ENCODE measurements at places on chromosomes 1 and 21.

GRCh38 chr1:55931081-55931940 is 648.1 kb downstream of the PLPP3 start:
- no peak for DNase-seq

DNA sequence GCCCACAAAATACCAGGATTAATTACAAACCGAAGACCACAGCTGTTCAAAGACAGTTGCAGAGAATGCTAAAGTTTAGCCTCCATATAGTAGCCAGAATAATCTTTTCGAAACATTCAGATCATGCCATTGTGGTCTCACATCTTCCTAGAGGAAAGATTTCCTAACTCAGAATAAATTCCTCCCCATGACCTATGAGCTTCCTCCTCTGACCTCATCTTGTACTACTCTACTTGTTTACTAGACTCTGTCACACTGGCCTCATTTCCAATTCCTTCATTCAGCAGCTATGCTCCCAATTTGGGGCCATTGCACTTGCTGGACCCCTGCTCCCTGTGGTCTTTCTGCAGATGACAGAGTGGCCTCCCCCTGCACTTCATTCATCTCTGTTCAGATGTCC is 71.8 kb upstream of the LRRC53 start:
- DNase-seq = no peak

DNA sequence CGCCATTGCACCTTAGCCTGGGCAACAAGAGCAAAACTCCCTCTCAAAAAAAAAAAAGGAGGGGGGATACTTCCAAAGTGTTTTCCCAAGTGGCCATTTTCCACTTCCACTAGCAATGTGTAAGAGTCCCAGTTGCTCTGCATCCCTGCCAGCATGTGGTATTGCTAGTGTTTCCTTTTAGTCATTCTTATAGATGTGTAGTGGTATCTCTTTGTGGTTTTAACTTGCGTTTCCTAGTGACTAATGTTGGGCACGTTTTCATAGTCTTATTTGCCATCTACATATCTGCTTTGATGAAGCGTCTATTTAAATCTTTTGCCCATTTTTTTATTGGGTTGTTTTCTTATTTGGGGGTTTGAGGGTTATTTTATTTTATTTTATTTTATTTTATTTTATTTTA is 31.1 kb downstream of the INAVA start:
- no peak for DNase-seq

DNA sequence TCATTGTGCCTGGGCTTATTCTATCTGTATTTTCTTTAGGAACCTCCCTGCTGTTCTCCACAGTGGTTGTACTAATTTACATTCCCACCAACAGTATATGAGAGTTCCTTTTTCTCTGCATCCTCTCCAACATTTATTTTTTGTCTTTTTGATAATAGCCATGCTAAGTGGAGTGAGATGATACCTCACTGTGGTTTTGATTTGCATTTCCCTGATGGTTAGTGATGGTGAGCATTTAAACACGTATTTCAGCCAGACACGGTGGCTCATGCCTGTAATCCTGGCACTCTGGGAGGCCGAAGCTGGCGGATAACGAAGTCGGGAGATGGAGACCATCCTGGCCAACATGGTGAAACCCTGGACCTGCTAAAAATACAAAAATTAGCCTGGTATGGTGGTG is 57.9 kb downstream of the SLAMF6 start:
- no peak for DNase-seq

GRCh38 chr1:93673163-93673829 is 8.3 kb downstream of the BCAR3 start:
- no peak for DNase-seq

- DNase-seq = no peak
These were observed 56.0 kb downstream of the RUNX3 start for GRCh38 chr1:24874056-24874455.

DNA sequence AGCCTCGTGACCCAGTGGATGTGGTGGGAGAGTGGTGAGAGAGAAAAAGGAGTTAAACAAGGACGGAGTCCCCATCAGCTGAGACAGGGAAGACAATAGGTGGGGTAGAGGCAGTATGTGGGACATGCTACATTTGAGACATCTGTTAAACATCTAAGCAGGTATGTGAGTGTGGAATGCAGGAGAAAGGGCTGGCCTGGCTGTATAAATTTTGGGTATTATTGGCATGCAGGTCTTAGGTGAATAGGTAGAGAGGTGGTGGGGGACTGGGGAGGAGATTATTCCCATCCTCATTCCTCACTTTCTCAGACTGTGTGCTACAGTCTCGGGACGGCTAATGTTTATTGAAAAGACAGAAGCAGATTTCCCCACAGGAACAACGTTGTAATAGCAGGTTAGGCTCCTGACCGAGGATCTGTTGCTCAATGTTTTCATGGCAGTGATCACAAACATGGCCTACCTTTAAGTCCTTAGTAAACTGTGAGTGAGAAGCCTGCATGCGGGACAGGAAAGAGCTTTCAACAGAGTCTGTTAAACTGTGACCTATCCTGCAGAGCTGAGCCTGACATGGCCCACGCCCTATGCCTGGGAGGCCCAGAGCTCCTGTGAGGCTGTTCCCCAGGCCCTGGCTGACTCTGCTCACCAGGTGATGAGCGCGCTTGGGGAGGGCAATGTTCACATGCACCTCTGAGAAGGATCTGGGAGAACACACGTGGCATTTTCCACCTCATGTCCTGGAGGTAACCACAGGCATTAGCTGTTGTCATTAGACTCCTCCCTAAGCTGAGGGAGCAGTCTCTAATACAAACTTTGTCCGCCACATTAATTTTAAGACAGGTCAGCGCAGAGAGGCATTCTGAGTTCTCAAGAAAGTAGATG is 16.5 kb downstream of the VSIG8 start:
- DNase-seq = no peak

- no peak for DNase-seq
These were observed 10.5 kb upstream of the KDF1 start for GRCh38 chr1:26970810-26971209.

DNA sequence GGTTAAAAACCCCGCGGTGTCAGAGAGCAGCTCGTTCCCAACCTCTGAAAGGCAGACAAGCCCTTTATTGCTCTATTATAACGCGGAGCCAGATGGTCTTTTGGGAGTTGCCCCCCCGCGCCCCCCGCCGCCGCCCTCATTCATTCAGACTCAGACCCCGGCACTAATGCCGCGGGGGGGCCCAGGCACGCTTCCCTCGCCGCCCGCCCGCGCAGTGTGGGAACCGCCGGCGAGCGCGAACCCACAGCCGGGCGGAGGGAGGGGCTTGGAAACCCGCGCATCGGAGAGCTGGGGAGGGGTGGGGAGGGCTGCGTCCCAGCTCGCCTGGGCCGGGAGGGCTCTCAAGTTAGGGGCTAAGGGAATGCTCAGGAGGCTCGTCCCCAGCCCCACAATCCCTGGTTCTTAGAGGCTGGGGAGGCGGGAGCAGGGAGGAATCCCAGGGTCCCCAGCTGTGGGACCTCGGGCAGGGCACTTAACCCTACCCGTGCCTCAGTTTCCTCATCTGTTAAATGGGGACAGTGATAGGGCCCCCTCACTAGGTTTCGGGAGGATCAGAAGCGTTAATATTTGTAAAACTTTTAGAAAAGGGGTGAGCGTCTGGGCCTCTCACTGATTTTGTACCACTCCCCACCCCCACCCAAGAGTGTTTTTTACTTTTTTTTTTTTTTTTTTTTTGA is 10.9 kb upstream of the HES5 start:
- no peak for DNase-seq

DNA sequence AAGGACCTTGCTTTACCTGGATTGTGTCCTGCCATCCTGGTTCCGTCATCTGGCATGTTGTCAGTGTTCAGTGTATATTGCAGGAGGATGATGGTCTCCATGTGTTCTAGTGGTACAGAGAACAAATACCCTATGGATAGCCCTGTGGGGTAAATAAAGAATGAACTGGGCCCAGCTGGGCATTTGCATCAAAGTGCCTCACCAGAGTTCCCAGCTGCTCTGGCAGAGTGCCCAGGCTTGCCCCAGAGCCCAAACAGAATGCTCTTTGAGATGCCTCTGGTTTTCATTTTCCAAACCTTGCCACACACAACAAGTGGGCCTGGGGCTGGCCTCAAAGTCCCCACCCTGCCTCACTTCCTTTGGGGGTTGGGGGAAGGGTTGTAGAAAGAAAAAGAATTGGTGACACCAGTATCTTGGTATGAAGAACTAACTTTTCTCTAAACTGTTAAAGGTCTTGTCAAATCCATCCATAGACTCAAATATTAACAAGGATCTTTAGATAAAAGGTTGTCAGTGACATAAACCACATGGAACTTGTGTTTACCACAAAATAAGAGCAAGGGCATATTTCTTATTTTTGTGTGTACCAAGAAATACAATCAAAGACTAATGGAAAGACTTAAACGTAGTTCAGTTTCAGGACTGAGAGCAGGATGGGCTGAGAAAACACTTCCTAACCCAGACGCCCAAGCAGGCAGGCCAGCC is 82.2 kb downstream of the LMO4 start:
- no peak for DNase-seq

GRCh38 chr1:2345297-2346075 is 45.9 kb downstream of the MORN1 start:
- no peak for DNase-seq

GRCh38 chr1:52679048-52679447 is 19.1 kb downstream of the COA7 start:
- DNase-seq = no peak

DNA sequence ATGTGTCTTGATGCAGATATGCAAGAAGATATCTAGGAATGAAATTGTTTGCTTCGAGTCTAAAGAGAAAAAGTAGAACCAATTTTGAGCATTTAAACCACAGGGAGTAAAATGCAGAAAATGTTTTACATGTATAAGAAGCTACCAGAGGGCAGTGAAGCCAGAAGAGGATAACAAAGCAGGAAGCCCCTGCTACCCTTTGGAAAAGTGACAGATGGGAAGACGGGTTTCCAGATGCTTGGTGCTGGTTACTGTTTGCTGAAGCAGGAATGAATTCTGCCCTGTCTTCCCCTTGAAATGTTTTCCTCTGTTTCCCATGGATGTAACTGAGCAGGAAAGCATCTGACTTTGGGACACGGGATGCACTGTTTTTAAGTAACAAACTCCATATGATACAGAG is 822.2 kb downstream of the MRPL39 start:
- no peak for DNase-seq
